CD4-positive, alpha-beta T cell treated with Interleukin-6 for 4 hours (primary cell): ENCODE measurements at places on chromosomes 3 and 15.

- no peak for DNase-seq
Measured at GRCh38 chr3:184260724-184261269, 556 bp downstream of the CAMK2N2 start.

- DNase-seq = no peak
Measured at GRCh38 chr3:156071031-156071430, 49.3 kb upstream of the KCNAB1 start.

- DNase-seq = no peak
Measured at GRCh38 chr3:26102376-26102775, 312.5 kb downstream of the OXSM start.

DNA sequence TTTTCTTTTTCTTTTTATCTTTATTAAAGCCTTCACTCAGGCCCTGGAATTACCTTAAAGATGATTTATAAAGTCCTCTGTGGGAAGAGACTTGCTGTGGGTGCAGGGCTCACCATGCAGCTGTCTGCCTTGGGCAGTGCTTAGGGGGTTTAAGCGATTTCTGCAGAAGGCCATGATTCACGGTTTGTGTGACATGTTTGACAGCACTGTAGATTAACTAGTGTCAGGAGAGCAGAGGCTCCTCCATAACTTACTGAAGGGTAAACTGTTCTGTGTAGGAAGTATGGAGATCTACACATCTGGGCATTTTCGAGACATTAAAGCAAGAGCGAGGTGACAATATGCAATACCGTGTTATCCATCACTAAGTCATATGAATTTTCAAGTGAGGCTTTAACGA, 137.7 kb downstream of the LRIG1 start:
- no peak for DNase-seq

- DNase-seq = no peak
Measured at GRCh38 chr15:98286831-98287230, 326.3 kb downstream of the ARRDC4 start.

DNA sequence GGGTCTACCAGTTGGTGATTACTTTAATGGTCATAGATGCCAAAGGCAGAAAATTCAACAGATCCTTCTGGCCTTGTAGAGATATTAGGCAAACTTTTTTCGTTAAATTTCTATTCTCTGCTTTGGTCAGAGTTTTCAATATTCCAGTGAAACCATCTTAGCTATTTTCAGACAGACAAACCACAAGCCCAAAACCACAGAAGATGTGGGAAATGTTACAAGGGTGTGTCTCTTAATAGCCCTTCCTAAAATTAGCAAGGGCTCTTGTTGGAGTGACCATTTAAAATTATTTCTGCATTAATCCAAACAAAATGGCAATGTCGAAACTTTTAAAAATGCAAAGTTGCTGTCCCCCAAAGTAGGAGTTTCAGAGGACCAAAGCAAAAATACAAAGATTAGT, 102.8 kb downstream of the ARRDC4 start:
- no peak for DNase-seq

- no peak for DNase-seq
Measured at GRCh38 chr3:160697637-160698380, 20.8 kb downstream of the ARL14 start.

- DNase-seq = no peak
Measured at GRCh38 chr15:60399931-60400330, 2.1 kb upstream of the ANXA2 start.

GRCh38 chr15:44315126-44315525, 26.6 kb downstream of the GOLM2 start:
- DNase-seq = no peak

GRCh38 chr3:49910409-49911123, 6.9 kb upstream of the MST1R start:
- no peak for DNase-seq

DNA sequence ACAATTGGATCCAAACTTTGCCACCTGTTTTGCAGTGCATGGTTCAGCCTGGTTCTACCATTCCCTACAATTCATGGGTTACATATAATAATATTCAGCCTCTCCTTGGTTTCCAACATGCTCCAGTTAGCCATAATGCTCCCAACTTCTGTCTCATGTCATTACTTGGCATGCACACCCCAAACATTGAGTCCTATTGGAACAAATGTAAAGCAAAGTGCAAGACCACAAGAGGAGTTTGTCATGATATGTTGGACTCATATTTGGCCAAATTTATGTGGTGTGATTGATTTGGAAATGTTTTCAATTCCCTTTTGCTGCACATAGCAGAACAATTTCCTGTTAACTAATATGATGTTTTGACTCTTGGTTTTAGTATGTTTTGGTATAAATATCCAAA, 50.2 kb downstream of the KCNAB1 start:
- no peak for DNase-seq

- no peak for DNase-seq
Measured at GRCh38 chr15:28896951-28897350, 11.2 kb downstream of the APBA2 start.

GRCh38 chr3:146712806-146713205, 107.7 kb upstream of the PLSCR5 start:
- DNase-seq = no peak

GRCh38 chr3:66989860-66990696, 8.0 kb upstream of the KBTBD8 start:
- peak; percentile 2 for DNase-seq

- DNase-seq = no peak
Measured at GRCh38 chr3:7205962-7206361, 345.0 kb downstream of the GRM7 start.

DNA sequence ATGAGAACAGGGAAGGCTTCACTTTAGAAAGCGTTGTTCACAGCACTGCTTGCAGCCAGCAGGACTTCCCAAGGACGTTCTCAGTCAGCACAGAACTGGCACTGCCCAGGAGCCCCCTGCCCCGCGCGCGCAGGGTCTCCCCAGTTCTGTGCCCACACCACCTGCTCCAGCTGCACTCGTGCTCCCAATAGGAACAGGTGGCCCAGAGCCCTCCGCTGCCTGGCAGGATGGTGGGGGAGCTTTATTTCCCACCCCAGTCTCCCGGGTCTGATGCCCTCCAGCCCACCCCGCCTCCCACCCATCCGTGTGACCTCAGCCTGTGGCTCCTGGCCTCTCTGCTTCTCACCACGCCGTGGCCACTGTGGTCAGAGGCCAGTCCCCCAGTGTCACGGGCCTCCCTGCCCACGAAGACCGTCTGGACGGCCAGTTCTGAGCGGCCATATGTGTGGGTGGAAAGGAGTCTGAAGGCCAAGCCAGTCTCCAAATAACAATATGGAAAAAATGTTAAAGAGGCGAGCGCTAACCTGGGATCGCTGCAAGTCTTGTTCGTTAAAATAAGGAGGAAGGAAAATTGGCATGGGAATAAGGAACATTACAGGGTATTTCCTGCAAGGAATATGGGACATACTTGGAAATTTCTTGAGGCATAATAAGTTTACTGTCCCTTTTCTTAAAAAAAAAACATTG, 54.6 kb upstream of the PCSK6 start:
- DNase-seq = no peak

GRCh38 chr15:22939652-22940061, 40.5 kb downstream of the CYFIP1 start:
- no peak for DNase-seq

DNA sequence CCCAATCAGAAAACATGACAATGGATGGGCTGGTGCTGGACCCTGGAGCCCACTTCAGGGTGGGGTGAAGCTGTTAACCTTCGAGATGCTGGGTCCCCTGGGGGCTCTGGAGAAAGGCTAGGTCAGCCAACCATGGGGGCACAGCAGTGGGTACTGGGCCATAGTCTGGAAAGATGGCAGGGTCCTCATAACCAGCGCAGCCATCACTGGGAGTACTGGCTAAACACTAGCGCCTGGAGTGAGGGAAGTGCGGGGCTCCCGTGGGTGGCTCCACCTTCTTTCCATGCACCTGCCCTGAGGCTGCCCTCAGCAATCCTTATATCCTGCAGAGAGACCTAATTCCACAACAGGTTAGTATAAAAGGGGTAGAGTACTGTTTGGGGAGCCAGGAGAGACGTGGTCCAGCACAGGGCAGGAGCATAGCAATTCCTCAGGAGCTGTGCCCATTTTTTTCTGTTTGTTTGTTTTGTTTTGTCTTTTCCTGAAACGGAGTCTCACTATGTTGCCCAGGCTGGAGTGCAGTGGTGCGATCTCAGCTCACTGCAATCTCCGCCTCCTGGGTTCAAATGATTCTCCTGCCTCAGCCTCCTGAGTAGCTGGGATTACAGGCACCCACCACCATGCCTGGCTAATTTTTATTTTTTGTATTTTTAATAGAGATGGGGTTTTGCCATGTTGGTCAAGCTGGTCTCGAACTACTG, 122.6 kb upstream of the MEF2A start:
- DNase-seq = no peak
